ENCODE measurements at places on chromosomes 16 and 17. TPM values are rescaled to one million over a fixed set of nuclear protein-coding genes. Genes with fewer than 3 reads are reported as not detected.

Gene TK1
- total RNA-seq: 5.2 TPM

Gene CD19
- total RNA-seq: 2.1 TPM

Gene PHOSPHO1
- not detected for total RNA-seq

Gene PRKCA
- 18.6 TPM for total RNA-seq

Gene CMTM4
- total RNA-seq: 7.6 TPM

Gene SNRNP25
- total RNA-seq: 21.6 TPM

Gene MMD
- total RNA-seq: 13.2 TPM

Gene GCGR
- not detected for total RNA-seq

Gene PITPNC1
- 10.4 TPM for total RNA-seq

Gene SOX9
- 4.2 TPM for total RNA-seq

Gene SUMO2
- 73.5 TPM for total RNA-seq

Gene CTRL
- total RNA-seq: not detected

Gene KRTAP1-1
- total RNA-seq: not detected

Gene DNAI2
- not detected for total RNA-seq

Gene RFFL
- total RNA-seq: 7.0 TPM

Gene SMIM22
- not detected for total RNA-seq

Gene UBALD1
- 14.2 TPM for total RNA-seq

Gene SOX15
- total RNA-seq: 0.85 TPM

Gene HOXB8
- total RNA-seq: 0.47 TPM

Gene ASGR2
- total RNA-seq: not detected

Gene DPEP3
- total RNA-seq: not detected

Gene PRSS53
- total RNA-seq: 0.58 TPM

Gene RPGRIP1L
- 7.1 TPM for total RNA-seq

Gene LONP2
- total RNA-seq: 24.5 TPM

Gene KRT31
- total RNA-seq: not detected

Gene KRTAP9-4
- not detected for total RNA-seq

Gene INTS2
- total RNA-seq: 6.2 TPM

Gene TOX3
- total RNA-seq: not detected

Gene KRTAP4-9
- total RNA-seq: not detected

Gene CHST5
- total RNA-seq: not detected

Gene SMPD3
- not detected for total RNA-seq

Gene KCNG4
- total RNA-seq: not detected

All from pericardium fibroblast (primary cell).